ENCODE measurements at places on chromosomes 2 and 18.

- DNase-seq = peak; percentile 9
Measured at GRCh38 chr2:25473758-25474340, 132.1 kb upstream of the DNMT3A start.

- no peak for DNase-seq
Measured at GRCh38 chr2:69636395-69636794, 7.1 kb downstream of the AAK1 start.

DNA sequence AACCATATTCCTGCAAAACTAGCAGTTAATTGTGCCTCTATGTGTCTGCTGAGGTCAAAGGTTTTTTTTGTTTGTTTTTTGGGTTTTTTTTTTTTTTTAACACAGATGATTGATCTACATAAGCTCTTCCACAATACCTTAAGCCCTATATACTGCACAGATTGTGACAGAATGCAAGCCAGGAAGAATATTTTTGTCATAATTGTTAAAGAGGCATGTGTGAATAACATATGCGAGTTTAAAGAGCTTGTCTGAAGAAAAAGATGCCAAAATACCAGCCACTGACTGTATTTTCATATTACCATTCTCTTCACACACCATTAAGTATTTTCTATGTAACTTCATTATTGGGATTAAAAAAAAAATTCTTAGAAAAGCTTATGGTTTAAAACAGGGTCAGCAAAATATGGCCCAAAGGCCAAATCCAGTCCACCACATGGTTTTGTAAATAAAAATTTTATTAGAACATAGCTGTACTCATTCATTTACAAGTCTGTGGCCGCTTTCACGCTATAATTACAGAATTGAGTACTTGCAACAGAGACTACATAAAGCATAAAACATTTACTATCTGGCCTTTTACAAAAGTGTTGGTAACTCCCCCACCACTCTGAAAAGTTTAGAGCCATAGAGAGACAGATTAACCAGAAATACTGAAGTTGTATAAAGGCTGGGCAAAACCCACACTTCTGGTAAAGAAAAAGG lies 89.9 kb downstream of the TRIP12 start:
- no peak for DNase-seq

GRCh38 chr2:37775908-37776250 lies 104.4 kb upstream of the CDC42EP3 start:
- DNase-seq = no peak

GRCh38 chr2:16210841-16211240 lies 270.5 kb downstream of the MYCN start:
- no peak for DNase-seq

GRCh38 chr2:36399050-36399449 lies 43.5 kb downstream of the CRIM1 start:
- no peak for DNase-seq

DNA sequence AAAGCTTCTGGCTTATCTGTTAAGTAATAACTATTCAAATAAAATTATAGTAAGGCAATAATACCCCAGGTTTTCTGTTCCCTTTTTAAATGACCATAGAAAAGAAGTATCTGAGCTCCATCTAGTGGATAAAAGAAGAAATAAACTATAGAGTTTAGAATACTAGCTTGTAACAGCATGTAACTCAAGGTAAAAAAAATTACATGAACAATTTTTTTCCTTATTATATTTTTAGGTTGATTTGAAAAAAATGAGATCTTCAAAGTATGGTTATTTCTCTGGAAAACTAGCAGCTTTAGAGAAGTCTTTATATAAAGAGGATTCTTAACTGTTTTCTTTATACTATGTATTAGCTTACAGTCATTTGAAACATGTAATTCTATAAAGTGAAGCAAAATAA lies 58.1 kb downstream of the NCKAP1 start:
- no peak for DNase-seq

DNA sequence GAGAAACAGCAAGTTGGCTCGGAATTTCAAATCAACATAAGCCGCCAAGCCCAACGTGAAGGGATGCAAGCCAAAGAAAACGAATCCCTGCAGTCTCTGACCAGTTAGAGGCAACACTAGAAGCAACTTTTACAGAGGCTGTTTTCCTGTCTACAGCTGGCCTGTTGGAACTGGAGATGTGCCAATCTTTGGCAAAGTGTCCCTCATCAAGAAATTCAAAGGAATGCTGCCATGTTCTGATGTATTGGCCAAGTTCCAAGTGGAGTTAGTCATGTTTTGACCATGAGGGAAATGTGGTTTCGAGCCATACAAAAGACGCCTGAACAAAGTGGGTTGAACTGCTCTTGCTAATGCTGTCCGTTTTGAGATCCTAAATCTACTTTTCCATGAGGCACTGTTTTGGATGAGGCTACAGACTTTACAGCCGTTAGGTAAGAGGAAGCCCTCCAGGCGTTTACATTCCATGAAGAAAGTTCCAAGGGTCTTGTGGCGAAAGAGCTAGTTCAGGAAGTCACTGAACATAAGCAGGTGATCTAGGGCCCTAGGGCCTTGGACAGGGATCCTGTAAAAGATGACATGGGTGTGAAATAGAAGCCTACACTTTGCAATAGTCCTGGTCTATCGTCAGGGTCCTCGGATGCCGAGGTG lies 140.7 kb upstream of the PXDN start:
- DNase-seq = no peak

DNA sequence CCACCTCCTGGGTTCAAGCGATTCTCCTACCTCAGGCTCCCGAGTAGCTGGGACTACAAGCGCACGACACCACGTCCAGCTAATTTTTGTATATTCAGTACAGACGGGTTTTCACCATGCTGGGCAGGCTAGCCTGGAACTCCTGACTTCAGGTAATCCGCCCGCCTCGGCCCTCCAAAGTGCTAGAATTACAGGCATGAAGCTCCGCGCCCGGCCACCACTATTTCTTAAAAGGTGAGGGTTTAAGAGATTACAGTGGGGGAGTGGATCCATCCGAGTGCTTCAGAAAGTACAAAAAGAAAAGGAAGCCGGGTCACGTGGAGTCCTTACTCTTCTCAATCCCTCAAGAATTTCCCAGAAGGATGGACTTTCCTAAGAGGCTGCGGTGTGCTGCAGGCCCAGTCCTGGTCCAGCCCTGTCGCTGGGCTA lies 146.9 kb downstream of the ANKRD44 start:
- DNase-seq = no peak

- DNase-seq = peak; percentile 34
Measured at GRCh38 chr2:1593371-1594122, 150.8 kb downstream of the PXDN start.

DNA sequence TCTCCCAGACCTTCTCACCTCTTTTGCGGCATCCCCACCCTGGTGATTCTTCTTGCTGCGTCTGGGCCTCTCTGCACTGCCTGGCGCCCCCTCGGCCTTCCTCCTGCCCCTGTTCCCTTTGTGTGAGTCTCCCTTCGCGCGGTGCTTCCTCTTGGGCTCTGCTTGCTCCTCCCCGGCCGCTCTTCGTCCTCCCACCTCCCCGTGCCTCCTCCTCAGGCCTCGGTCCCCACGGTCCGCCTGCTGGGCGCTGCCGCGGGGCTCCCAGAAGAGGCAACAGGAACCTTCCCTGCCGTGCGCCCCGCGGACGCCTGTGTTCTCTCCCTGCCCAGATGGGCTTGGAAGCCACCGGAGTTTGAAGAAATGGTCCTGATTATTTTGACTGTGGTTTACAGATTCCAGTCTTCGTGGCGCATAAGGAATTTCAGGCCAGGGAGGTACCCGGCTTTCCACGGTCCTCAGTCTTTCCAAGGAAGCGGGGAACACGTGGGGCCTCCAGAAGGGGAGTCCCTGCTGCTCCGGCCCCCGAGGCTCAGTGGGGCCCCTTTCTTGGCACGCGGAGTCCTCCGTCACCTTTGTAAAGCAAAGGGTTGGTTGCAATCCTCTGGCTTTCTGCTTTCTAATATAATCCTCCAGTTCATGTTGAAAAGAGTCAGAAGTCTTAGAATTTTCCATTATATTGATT lies 13.1 kb downstream of the RNU2-63P start:
- DNase-seq = no peak
